NCI-H460 (cell line): ENCODE measurements at places on chromosomes 1 and 21. TPM values are rescaled to one million over a fixed set of nuclear protein-coding genes. Genes with fewer than 3 reads are reported as not detected.

DNA sequence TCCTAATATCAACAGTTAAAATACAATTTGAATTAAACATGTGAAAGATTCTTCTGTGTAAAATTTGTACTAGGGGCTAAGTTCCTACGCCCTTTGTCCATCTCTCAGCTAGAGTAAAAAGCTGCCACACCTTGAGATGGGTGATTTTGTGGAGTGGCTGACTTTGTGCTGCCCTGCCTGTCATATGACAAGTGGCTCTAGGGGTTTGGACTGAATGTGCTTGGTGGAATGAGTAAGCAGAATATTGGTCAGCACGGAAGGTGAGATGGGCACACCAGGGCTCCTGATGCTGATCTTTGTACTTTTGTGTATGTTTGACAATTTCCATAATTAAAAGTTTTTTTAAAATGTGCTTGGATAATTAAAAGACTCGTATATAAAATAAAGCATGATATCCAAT is 133.6 kb upstream of the SLC45A1 start:
- DNase-seq, result peak; percentile 65

The CLCA4 gene
- not detected in 2 replicates for total RNA-seq

The SPATA45 gene
- not detected in 2 replicates for total RNA-seq

DNA sequence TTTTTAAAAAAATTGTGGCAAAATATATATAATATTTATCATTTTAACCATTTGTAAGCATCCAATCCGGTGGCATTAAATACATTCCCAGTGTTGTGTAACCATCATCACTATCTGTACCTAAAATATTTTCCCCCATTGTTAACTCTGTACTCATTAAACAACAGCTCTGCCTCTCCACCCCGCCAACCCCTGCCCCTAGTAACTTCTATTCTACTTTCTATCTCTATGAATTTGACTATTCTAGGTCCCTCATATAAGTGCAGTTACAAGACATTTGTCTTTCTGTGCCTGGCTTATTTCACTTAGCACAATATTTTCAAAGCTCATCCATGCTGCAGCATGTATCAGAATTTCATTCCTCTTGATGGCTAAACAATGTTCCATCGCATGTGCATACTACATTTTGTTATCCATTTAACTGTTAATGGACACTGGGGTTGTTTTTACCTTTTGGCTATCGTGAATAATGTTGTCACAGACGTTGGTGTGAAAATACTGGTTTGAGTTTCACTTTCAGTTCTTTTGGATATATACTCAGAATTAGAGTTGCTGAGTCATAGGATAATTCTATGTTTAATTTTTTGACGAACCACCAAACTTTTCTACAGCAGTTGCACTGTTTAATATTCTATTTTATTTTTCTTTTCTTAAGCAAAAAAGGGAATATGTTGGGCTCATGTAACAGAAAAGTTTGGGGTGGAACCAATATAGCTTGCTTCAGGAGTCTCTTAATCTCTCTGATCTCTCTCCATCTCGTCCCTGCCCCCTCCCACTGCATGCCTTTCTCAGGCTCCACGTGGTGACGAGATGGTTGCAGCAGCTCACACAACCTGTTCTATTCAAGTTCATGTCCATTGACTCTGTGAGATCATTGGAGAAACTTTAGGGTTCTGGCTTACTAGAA is 25.2 kb upstream of the RCAN1 start:
- no peak for DNase-seq

The KRTAP19-2 gene
- total RNA-seq, result not detected in 2 replicates
